ENCODE measurements at places on chromosomes 13 and 19.
A peak's percentile ranks its signal among the peaks of the same experiment; 100 is the strongest.

DNA sequence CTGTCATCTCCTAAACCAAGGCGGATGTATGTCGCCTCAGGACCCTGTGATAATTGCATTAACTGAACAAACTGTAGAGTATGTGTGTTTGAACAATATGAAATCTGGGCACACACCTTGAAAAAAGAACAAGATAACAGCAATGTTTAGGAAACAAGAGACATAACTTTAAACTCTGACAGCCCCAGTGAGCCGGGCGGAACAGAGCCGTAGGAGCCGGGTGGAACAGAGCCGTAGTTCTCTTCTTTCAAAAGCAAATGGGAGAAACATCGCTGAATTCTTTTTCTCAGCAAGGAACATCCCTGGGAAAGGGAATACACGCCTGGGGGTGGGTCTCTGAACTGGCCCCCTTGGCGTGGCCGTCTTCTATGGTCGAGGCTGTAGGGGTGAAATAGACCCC is 31.8 kb upstream of the ZNF675 start:
- no peak for DNase-seq

- no peak for DNase-seq
Measured at GRCh38 chr13:54633456-54633855, 1604.8 kb downstream of the OLFM4 start.

GRCh38 chr13:111228262-111229144 is 91.9 kb upstream of the TEX29 start:
- peak; percentile 94 for DNase-seq

DNA sequence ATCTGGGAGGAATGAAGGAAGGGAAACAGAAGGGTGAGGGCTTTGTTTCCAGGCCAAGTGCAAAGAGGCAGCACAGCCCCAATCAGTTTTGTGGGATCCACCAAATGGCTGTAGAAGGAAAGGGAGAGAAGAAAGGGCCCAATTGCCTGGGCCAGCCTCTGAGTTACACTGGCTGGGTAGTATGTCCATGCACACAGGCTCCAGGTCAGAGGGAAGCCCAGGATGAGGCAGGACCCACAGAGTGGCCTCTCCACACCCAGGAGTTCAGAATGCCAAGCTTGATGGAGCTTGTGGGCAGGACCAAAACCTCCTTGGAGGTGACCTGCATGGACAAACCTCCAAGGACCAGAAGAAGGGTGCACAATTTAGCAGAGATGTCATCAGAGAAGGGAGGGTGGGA is 178.2 kb upstream of the TSHZ3 start:
- DNase-seq = no peak

DNA sequence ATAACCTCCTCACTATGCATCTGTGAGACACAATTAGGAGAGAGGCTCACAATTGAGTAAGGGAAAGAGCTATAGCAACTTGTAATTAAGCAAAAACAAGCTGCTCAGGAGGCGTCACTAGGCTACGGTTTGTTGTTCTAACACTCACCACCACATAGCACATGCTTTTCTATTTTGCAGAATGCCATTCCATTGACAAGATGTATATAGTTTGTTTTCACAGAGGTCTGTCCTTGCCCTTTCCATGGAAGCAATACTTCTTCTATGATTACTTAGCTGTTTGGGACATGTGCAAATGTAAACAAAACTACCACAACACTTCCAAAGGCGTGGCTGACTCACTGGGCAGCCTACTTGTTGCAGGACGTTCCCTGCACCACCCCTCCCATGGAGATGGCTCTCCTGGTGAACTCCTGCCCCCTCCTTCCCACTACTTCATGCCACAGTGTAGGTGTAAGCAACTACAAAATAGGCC is 33.9 kb upstream of the FAM216B start:
- DNase-seq = no peak

DNA sequence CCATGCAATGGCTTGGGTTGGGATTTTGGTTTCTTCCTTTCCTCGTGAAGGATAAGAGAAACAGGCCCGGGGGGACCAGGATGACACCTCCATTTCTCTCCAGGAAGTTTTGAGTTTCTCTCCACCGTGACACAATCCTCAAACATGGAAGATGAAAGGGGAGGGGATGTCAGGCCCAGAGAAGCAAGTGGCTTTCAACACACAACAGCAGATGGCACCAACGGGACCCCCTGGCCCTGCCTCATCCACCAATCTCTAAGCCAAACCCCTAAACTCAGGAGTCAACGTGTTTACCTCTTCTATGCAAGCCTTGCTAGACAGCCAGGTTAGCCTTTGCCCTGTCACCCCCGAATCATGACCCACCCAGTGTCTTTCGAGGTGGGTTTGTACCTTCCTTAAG is 24.1 kb downstream of the SPC24 start:
- DNase-seq = no peak

DNA sequence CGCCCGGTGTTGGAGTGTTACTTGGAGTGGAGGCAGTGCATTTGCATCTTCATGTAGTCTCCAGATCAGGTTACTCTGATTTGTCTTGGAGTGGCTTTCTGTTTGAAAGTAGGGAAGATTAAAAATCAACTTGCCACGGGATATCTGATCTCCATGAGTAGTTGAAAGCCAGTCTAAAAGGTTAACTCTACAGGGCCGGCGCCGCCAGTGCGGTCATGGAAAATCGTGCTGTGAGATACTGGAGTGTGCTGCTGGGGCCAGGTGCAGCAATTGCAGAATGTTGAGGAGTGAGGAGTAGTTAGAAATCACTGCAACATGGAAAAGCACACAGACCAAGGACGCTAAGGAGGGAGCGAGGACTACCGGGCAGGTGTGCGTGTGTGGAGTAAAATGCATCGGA is 175.0 kb downstream of the STK24 start:
- DNase-seq = no peak

DNA sequence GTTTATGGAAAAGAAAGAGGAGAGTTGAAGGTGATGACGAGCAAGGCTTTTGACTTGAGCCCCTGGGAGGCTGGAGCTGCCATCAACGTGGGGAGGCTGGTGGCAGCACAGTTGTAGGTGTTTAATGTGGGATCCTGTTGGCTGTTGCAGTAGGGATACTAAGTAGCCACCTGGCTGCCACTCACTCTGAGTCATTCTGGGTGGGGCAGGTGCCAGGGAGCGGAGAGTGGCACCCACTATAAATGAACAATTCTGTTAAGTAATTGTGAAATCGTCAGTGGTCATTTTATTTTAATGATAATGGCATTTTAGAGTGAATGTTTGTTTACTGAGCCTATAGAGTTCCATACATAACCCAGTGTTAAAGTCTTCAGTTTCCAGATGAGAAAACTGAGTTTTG is 9.8 kb downstream of the ZNF317 start:
- DNase-seq = no peak

DNA sequence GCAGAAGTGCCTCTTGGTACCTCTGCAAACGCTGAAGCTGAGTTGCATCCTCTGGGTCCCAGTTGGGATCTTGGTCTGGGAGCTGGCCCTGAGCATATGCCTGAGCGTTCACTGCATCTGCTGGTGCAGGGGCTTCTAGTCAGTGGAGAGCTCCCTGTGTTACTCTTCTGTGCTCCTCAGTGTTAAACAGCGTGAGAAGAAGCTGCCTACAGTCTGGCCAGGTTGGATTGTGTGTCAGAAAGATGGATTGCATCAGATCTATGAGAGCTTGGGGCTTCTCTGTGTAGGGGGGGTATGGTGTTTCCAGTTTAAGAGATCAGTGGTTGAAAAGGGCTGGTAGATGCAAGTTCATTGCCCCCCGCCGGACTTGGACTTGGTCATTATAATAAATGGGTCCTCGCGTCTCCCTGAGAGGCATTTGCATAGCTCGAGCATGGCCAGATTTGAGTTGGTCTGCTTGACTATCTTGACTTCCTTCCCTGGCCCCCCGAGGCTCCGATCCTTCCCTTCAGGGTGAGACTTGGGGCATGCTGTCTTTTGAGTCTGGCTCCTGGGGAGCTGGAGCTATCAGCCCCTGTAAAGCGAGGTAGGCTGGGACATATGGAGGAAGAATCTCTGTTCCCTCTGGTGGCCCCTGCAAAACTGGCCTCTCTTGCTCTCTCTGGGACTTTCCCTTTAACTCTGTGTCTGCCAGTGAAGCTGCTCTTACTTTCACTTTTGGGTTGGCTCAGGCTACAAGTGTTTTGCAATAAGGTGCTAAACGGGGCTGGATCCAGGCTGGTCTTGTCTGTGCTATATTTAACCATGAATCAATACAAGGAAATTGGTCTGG is 52.9 kb downstream of the OR10H4 start:
- no peak for DNase-seq

DNA sequence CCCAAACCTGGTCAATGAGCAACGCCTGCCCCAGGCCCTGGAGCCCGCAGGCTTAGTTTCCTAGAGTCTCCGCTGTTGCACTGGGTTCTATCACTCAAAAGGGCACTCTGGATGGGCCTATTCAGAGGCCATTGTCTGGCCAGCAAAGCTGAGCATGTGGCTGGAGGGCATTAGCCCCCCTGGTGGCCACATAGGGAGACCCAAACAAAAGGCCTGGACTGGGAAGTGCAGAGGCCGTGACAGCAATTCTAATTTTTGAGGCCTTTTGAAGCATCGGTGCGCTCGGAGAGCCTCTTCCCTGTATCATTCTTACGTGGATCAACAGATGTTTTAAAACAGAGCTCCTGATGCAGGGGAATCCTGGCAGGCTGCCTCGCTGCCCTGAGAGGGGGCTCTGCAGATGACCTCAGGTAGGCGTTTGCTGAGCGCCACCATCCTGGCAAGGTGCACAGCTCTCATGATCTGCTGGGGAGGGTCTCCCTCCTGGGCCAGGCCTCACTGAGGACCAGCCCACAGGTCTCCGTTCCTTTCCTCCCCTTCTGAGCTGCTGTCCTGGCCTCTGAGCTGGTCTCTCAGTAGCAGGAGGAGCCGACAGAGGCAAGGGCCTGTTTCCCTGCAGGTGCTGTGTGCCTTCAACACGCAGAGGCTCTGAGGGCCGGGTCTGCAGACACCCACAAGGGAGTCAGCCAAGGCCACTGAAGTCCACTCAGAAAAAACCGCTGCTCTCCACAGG is 190.5 kb downstream of the URI1 start:
- no peak for DNase-seq

DNA sequence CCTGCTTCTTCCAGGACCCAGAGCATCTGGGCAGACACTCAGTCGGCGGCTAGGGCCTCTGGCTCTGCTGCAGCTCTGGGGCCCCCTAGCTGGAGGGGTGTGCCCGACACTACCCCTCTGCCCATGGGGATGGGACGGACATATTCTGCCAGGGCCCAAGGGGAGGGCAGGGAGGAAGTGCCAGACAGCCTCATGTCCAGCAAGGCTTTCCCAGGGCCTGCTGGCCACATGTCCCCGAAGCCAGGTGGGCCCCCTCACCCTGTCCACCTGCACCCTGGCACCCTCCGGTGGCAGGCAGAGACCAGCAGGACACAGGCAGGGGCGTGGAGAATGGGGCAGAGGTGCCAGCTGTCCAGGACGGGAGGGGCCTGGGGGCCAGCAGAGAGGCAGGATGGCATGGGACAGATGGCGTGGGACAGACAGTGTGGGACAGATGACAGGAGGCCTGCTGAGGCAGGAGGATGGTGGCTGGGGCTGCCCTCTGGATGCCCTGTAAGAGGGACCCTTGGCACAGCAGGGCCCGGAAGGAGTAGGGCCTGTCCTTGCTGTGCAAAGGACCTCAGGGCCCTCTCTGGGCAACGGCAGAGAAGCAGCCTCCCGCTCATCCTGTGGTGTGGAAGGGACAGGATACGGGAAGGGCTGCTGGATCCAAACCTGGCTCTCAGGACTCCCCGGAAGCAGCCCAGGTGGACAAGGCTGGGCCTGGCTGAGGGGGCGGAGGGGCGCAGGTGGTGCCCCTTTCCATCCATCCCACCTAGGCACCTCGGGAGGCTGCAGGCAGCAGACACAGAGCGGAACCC is 29.1 kb downstream of the CEBPG start:
- no peak for DNase-seq

DNA sequence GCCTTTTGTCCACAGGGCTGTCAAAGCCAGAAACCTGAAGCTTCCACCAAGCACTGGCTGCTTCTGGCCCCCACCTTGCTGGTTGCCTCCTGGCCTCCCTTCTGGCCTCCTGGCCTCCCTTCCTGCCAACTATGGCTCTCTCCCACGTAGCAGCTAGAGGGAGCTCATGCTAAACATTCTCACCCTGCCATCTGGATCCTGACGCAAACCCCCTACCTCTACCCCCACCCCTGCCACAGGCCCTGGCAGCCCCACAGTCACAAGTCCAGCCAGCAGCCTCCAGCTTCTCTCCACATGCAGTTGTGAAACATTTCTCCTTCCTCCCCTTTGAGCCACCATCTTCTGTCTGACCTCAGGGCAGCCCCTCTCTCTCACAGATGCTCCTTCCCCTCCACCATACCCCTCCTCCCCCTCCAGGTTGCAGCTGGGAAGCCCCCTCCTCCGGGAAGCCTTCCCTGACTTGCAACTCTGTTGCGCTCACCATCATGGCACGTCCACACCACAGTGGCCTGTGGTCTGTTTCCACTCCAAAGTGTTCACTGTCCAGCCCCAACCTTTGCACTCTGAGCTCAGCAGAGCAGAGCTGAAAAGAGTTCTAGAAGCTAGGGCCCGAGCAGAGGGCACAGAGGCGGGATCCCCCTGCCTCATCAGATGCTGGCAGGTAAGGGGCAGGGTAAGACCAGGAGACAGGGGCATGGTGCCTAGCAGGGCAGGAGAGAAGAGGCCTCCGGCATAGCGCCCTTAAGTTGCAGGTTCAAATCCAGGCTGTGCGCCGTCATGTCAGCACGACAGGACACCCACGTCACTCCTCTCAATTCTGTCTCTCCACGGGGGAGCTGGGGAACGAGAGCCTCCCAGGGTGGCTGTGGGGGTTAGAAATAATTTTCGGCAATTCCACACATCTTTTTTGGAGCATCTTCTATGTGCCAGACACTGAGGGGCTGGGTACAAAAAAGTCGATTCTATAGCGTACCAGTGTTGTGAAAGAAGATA is 7.3 kb downstream of the ADGRL1 start:
- DNase-seq = no peak

DNA sequence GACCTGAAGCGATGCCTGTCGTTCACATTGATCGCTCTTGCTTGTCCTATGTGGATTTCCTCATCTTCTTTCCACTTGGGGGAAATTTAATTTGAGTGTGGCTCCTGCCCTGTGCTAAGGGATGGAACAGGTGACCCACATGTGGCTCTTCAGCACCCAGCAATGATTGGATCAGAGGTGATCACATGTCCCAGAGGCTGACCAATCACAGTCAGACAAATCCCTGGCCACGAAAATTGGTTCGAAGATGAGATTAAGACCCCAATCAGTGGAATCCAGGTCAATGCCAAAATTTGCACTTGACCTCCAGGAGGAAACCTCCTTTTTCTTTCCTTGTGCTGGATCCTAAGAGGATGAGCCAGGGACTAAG is 23.7 kb downstream of the AMER2 start:
- no peak for DNase-seq
